ENCODE measurements at places on chromosomes 12 and 14. TPM values are rescaled to one million over a fixed set of nuclear protein-coding genes. Genes with fewer than 3 reads are reported as not detected.

DNA sequence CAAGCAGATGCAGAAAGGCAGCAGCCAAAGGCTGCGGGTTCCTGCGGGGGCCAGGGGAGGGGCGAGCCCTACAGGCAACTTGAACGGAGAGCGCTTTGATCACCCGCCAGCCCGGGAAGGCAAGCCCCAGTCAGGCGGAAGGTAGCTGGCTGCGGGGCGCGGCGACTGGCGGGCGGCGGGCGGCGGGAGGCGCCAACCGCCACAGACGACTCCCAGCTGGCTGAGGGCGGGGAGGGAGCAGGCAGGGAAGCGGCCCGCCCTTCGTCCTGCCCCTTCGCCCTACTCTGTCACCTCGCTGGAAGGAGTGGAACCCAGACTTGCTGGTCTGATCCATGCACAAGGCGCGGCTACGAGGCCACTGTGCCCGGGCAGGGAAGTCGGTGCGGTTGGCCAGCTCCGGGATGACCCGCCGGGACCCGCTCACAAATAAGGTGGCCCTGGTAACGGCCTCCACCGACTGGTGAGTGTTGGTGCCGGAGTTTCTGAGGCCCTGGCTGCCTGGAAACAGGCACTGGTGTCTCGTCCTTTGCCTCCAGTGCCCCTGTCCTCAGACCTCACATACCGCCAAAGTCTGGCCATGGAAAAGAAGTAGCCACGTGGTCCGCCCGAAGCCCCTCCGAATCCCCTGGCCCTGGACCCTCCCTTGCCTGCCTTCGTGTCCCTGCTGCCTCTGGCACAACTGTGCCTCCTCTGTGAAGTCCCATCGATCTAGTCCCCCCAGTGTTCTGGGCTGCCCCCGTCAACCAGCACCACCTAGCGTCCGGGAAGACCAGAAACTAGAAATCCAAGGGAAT is 15.4 kb upstream of the CARMIL3 start:
- DNase-seq = no peak

GRCh38 chr12:77847060-77847541 is 16.4 kb downstream of the NAV3 start:
- DNase-seq = no peak

The FAM181A gene
- not detected for total RNA-seq

DNA sequence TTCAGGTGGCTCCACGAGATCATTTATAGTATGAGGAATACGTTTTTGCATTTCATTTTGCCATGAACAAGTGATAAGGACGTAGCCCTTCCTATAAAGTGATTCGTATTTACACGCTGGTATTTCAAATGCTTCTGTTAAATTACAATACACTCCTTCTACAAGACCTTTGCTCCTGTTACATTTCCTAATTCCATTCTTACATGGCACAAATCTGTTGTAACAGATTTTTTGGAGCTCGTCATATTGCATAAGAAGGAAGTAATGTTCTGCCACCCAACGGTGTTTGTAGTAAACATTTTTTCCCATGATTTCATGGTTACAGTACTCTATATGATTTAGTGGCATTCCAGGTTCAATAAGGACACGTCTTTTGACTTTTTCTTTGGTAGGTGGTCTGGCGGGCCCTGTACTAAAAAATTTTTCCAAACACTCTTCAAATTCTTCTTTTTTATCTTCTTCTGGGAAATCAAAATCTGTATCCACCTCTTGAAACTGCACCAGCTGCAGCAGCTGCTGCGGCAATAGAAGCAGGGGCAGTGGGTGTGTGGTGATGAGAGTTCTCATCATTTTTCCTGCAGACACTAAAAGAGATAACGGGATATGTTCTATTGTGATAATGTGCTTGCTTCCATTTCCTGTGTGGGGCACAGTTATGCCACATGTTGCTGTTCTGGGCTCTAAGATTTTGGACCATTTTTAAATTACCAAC is 4.2 kb downstream of the RNASE9 start:
- no peak for DNase-seq

GRCh38 chr12:120725151-120725658 is 421 bp upstream of the ACADS start:
- DNase-seq = no peak

DNA sequence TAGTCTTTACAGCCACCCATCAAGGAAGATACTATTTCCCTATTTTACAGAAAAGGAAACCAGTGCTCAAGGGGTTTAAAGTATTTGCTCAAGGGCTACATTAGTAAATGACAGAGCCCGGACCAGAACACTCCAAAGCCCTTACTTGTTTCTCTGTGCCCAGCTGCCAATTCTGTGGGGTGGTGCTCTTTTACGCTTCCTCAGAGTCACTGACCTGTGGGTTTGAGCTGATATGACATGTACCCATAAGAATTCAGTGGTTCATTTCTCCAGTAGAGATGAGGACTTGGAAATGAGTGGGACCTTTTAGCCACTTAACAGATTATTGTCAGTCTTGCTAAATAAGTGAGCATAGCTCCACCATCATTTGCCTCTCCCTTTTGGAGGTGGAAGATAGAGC is 37.4 kb upstream of the NKX2-8 start:
- no peak for DNase-seq

DNA sequence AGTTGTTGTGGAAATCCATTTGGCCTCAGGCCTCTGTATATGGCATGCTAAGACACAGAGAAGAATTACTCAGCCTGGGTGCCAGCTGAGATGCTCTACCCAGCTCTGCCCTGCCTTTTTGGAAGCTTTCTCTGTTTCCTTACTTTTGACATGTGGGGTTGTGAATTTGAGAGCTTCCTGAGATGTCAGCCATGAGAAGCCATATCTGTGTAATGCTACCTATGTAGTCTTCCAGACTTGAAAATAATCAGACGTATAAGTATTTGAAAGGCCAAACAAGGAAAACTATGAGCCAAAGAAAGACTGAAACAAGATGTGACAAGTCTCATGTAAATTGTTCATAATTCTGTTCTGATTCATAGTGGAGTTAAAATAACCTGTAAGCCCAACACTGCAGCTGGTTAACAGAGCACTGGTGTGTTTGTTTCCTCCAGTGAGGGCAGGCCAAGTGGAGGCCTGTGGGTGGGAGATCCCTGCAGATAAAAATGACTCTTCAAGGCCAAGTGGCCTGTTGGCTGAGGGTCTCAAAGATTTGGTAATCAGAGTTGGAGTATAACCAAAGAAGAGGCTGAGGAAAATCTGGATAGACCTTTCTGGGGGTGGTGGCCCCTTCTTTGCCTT is 94.0 kb downstream of the TMX1 start:
- DNase-seq = no peak

GRCh38 chr14:52563120-52563519 is 10.5 kb downstream of the GPR137C start:
- DNase-seq = no peak

The SYNDIG1L gene
- total RNA-seq = not detected

- DNase-seq = no peak
Observed at GRCh38 chr14:76877871-76878270, 51.7 kb downstream of the LRRC74A start.

The OAS3 gene
- total RNA-seq = 34.7 TPM

DNA sequence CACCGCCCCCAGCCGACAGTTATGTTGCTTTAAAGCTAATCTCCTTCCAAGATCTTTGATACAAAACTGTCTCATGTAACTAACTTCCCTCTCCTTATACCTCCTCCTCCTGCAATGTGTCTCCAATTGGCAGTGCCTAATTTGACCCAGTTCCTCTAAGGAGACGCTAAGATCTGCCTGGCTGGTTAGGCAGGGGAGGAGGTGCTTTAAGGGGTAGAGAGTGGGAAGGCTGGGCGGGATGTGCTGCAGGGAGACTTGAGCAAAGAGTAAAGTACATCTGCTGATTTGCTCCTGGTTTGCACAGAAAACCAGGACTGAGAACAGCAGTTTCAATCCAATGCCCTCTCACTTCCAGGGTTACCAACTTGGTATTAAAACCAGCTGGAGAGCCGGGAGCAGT is 7.4 kb upstream of the IKZF4 start:
- DNase-seq = no peak

DNA sequence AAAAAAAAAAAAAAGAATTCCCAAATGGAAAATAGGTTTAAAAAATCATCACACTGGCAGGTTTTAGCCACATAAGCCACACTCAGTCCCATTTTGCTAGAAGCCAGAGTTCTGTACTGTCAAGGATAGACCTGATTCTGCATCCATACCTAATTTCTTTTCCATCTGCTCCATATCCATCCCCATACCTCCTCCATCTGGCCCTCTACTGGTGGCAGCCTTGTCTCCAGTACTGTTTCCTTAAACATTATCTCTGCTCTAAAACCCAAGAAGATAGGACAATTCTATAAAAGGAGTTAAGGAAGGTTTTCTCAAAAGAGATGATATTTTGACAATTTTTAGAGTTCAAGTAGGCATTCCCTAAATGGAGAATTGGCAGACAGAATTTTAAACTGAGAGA is 26.0 kb upstream of the RXYLT1 start:
- DNase-seq = no peak

DNA sequence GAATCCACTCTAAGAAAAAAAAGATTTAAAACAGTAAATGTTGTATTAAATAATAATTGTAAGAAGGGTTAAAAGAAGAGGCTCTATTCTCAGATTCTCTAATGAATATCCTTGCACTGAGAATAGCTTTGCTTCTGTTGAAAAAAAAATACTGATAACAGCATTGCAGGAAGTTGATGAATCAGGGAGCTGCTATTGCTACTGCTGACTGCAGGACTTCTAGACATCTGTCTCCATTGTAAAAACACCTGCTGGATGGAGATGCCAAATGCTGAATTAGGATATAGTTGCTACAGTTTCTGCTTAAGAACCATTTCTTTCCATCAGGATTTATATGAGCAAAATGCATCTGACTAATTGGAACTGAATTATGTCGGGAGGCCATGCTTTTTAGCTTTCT is 50.3 kb upstream of the ANP32D start:
- no peak for DNase-seq

GRCh38 chr14:24775950-24776349 is 142.0 kb upstream of the GZMB start:
- no peak for DNase-seq

The NRL gene
- total RNA-seq = 1.6 TPM

The BCDIN3D gene
- total RNA-seq = 3.0 TPM

DNA sequence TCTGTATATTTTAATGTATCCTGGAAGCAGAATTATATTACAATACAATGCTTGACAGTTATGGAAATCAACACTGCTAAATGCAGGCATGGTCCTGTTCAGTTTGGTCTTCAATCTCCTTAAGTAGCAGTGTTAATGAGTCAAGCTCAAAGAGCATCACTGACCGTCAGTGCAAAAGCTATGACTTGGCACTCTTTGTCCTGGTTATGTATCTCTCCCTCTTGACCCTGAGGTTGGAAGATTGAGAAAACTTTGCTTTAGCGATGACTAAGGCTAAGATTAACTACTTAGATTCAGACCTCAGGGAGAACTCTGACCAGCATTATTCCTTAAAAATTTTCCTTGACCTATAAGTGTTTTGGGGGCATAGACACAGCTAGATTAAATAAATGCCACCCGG is 10.9 kb downstream of the CLEC7A start:
- DNase-seq = no peak

The IRAK3 gene
- total RNA-seq = 58.9 TPM

DNA sequence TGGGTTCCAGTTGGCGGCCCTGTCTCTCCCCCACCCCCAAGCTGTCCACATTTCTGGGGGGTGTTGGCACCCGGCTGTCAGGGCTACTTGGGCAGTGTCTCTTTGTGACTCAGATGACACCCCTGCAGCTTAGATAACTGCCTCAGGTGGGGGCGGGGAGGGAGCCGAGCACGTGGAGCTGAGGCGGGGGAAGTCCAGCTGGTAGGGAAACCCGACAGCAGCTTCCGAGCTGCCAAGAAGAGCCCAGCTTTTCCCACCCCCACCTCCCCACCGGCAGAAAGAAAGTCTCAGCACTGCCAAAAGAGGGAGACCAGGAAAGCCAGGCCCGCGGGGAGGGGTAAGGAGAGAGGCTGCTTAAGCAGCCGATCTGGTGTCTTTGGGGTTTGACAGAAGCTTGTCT is 1.4 kb downstream of the LRTM2 start:
- no peak for DNase-seq

DNA sequence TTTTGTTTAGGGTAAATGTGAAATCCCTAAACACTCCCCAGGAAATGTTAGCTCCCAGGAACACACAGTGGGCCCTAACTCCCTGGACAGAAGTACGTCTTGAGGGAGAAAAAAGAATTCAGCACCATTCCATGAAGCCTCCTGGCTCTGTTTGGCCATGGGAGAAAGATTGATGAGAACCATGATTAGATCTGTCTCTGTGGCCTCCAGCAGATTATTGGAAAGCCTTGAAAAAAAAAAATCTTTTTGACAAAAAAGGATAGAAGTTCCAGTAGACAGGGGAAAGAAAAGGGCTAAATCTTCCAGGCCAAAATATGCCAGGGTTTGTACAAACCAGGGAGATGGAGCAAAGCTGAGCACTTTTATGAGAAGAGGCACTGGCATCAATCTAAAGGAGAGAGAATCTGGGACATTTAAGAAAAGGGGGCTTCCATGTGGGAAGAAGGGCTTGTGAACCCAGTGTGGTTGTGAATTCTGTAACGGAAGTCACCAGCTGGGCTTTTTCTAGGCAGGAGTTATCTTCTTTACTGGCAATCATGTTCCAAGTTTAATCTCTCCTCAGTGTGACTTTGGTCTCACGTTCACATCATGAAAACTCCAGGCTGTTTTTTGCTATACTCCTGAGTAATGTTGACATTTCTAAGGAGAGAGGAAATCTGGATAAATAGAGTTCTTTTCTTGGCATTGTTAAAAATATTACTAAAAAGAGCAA is 426.7 kb downstream of the RAD51B start:
- DNase-seq = no peak

DNA sequence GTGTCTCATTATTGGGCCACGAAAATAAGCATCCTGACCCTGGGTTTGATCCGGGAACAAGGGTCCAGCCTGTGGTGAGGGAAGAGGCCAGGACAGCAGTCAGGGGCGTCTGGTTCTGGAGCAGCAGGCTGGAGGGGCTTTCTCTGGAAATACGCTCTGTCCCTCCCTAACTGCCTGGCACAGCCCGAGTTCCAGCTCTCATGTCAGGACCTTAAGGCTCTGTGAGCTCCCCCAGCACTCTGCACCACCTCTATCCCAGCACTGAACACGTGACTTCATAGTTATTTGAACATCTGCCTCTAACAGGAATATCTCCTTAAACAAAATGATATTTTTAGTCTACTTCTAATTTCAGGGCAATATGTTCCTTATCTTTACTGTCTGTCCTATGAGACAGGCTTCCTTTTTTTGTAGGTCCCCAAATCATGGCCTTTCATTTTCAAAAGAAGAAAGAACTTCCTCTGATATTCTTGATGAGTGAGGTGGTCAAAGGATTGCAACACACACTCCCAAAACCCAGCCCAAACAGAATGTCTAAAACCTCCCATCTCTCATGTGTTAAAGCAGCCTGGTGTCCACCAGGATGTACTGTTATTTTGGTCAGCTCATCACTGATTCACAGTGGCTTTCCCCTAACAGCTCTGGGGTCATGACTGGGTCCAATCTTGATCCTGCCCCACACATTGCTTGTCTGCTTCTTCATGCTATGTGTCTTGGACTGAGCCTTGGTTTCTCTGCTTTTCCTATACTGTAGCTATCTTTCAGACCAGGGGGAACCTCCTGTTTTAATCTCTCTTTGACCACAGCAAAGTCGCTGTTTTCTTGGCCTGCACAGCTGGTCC is 9.7 kb downstream of the AQP6 start:
- DNase-seq = no peak

GRCh38 chr12:31627456-31628054 is 31.9 kb upstream of the ETFBKMT start:
- DNase-seq = no peak

GRCh38 chr12:74537126-74537706 is 419 bp upstream of the ATXN7L3B start:
- no peak for DNase-seq

GRCh38 chr14:61262082-61262481 is 19.1 kb downstream of the TMEM30B start:
- DNase-seq = no peak

GRCh38 chr12:79659961-79660431 is 30.8 kb downstream of the PAWR start:
- no peak for DNase-seq

GRCh38 chr12:67593041-67593440 is 55.5 kb upstream of the DYRK2 start:
- no peak for DNase-seq

Measured in mesenteric fat pad (tissue), 1 donor.